ENCODE measurements at places on chromosomes 16 and 17. TPM values are rescaled to one million over a fixed set of nuclear protein-coding genes. Genes with fewer than 3 reads are reported as not detected.

The KCNJ18 gene
- total RNA-seq = not detected

The VMO1 gene
- not detected for total RNA-seq

The PRRT2 gene
- total RNA-seq = 0.63 TPM

The AATK gene
- total RNA-seq = 9.8 TPM

The CD19 gene
- total RNA-seq = not detected

The CDR2L gene
- 24.4 TPM for total RNA-seq

The KCNAB3 gene
- total RNA-seq = 0.37 TPM

The KCNG4 gene
- total RNA-seq = not detected

The HIGD1B gene
- 4.3 TPM for total RNA-seq

The KRT222 gene
- total RNA-seq = 1.3 TPM

The ALOX12 gene
- total RNA-seq = not detected

The DPEP3 gene
- 0.13 TPM for total RNA-seq

The TPSG1 gene
- total RNA-seq = not detected

The SECTM1 gene
- total RNA-seq = 2.3 TPM

The BMERB1 gene
- total RNA-seq = 97.3 TPM

The SSTR5 gene
- total RNA-seq = 14.5 TPM

The ZG16 gene
- total RNA-seq = not detected

The ZKSCAN2 gene
- 5.4 TPM for total RNA-seq

The RAB11FIP4 gene
- total RNA-seq = 11.1 TPM

The KRTAP4-6 gene
- not detected for total RNA-seq

The PRCD gene
- 4.0 TPM for total RNA-seq

The GRB7 gene
- 1.7 TPM for total RNA-seq

The CLCN7 gene
- 45.3 TPM for total RNA-seq

The TEDC2 gene
- 0.60 TPM for total RNA-seq

The YPEL2 gene
- total RNA-seq = 25.7 TPM

The ACSM2A gene
- not detected for total RNA-seq

The CA10 gene
- not detected for total RNA-seq

The APOBR gene
- 0.83 TPM for total RNA-seq

The SENP3 gene
- total RNA-seq = 28.1 TPM

The KLHL10 gene
- not detected for total RNA-seq

The TUBD1 gene
- total RNA-seq = 6.3 TPM

The PHAF1 gene
- 12.3 TPM for total RNA-seq
